ENCODE measurements at places on chromosomes 16 and 17. TPM values are rescaled to one million over a fixed set of nuclear protein-coding genes. Genes with fewer than 3 reads are reported as not detected.

DNA sequence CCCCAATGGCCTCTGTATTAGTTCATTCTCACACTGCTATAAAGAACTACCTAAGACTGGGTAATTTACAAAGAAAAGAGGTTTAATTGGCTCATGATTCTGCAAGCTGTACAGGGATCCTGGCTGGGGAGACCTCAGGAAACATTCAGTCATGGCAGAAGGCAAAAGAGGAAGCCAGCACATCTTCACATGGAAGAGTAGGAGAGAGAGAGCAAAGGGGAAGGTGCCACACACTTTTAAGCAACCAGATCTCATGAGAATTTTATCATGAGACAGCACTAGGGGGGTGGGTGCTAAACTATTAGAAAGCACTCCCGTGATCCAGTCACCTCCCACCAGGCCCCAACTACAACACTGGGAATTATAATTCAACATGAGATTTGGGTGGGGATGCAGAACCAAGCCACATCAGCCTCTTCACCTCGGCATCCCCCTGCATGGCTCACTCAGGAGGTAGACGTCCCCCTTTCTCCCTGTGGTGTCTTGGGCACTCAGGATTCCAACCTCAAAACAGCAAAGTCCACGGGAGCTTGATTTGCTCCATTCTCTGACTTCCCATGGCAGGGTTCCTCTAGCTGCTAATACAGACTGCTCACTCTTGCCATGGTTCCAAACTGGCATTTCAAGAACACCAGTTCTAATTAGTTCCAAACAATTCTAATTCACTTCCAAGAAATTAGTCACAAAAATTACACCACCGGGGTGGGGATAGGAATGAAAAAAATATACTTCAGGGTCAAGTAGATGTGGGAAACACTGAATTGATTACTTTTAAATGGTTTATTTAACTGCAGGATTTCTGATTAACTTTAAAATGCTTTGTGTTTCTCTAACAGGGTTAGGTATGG is 203.8 kb upstream of the HSBP1 start:
- DNase-seq, result no peak

Gene BANP
- 40.8 TPM for total RNA-seq

GRCh38 chr16:61590577-61590976 is 445.7 kb downstream of the CDH8 start:
- no peak for DNase-seq

DNA sequence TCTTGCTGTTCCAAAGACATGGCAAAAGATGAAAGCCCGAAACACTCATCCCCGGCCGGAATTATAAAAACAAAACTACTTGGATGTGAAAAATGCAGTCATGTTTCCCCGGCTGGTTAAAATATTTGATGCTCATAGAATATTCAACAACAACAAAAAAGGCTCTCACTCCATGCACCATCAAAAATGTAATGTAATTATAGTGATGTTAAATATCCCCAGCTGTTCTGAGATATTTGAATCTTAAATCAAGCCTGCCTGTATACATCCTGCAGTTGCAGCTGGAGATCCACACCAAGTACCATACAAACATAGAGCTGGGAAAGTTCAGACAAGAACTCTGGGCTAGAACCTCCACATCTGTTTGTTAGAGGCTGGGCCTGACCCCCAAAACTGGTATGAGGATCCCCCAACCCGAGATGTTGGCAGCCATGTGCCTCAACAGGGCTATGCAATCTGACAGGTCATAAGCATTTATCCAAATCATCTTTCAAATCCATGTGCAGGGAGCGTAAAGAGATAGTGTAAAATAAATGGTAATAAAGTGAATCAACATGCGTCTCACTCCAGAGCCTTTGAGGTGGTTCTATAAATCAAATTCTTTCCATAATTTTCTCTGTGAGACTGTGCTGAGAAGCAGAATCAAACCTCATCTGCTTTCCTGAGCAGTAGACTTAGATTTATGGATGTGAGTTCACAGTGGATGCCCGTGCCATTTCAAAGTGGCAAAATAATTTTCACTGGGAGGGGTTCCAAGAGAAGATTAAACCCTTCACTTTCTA is 12.7 kb downstream of the ASIC2 start:
- no peak for DNase-seq

Gene FOXF1
- total RNA-seq, result 0.41 TPM

Gene QRICH2
- total RNA-seq, result 6.9 TPM

DNA sequence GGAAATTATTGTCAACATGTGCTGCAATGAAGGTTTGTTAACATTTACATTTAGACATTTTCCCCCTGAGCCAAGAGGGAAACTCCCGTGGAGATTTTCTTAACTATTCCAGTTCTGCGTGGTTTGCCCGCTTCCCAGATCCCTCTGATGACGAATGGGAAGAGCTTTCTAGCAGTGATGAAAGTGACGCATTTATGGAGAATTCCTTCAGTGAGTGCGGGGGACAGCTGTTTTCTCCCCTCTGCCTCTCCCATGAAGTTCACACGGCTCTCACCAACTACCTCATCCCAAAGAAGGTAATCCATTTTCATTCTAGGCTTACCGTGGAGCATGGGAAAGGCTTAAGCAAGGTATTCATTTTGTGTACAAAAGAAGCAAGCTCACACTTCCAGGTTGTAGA is 18.2 kb downstream of the HEATR3 start:
- no peak for DNase-seq

DNA sequence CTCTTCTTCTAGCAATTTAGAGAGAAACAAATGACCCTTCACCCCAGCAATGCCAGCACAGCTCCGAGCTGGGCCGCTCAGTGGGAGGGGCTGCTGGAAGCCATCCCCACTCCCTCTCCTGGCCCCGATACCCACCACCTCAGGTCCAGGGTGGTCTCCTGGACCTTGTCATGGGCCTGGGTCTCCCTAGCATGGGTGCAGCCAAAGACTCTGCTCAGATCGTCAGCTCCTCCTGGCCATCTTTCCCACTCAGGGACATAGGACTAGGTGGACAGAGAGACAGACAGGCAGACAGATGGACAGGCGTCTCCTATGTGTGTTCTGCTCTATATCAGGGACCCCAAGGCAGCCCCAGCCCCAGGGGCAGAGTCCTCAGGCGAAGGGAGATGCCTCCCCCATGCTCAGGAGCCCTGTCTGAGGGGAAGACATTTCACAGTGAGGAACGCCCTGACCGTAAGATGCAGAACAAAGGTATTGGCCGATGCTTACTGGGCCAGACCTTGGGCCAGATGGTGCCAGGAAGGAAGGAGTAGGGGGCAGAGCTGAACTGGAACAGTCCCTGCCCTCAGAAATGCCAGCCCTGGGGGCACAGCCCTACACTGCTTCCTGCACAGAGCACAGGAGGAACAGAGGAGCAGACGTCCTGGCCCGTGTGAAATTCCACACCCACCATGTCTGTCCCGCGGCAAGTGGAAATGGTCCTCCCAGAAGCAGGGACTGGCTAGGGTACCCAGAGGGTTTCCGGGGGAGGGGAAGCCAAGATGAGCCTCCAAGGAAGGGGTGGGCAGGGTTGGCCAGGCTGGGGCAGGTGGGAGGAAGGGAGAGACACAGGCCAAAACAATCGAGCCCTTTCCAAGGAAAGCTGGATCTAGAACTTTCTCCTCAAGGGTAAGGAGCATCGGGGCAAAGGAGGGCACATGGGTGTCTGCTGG is 13.0 kb downstream of the PITPNM3 start:
- no peak for DNase-seq

GRCh38 chr17:44990994-44991393 is 22.9 kb upstream of the C1QL1 start:
- DNase-seq, result no peak

- no peak for DNase-seq
Measured at GRCh38 chr17:28973425-28973824, 22.1 kb upstream of the PHF12 start.

Gene KCNG4
- not detected for total RNA-seq

Gene TBX6
- 0.41 TPM for total RNA-seq

- no peak for DNase-seq
Measured at GRCh38 chr17:39151943-39152818, 744 bp upstream of the PLXDC1 start.

- no peak for DNase-seq
Measured at GRCh38 chr16:74079232-74079586, 217.4 kb upstream of the PSMD7 start.

DNA sequence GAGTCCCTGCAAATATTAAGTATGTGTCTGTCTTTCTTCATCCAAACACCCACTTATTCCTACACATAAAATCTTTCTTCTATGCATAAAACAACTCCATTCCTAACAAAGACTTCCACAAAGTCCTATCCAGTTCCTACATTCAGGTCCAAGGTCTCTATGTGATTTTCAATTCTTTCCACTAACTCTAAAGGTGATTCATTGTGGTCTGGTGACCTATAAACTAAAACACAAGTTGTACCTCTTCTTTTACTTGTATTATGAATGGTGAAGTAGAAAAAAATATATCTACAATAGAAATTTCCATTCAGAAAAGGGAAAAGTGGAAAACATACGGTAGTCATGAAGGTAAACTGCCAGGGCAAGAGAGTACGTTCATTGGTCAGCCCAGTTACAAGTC is 56.6 kb downstream of the USP32 start:
- no peak for DNase-seq

DNA sequence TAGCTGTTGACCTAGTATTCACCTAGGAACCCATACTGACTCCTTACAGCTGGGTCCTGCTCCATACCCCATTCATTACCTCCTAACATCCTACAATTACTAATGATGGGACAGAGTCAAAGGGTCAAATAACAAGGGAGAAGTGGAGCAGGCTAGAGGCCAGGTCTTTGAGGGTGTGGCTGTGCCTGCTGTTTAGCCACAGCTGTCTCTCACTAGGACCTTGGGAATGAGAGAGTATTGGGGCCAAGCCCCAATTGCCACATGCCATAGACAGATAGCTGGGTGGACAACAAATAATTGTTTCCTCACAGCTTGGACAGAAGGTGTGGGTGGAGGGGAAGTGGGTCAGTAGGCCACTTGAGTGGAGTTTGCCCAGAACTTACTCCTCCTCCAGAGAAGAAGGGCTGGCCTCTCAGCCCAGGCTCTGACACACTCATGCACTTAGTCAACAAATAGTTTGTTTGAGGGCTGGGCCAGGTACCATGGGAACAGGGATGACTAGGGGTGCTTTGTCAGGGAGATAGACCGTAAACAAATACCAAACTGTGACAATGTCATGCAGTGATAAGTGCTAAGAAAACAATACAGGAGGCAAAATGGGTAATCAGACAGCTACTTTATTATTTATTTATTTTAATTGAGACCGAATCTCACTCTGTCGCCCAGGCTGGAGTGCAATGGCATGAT is 10.2 kb upstream of the CENPT start:
- peak; percentile 44 for DNase-seq

Gene AFMID
- total RNA-seq, result 33.4 TPM

Gene CCDC200
- total RNA-seq, result not detected

Gene UBFD1
- 53.0 TPM for total RNA-seq

DNA sequence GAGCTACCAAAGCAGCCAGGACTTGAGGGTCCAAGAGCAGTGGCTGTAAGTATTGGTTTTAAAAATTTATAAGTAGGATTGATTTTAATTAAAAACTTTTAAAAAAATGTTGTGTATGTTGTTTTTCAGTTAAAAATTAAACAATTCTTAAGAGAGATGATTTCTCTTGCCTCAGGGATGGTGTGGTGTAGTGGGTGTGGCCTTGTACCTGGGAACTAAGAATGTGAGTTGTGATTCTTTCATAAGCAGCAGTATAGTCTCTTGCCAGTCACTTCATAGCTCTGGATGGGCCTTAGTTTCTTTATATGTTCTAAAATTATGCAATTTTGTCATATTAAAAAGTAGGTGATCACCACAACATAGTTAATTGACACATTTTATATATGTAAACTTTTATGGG is 99.5 kb downstream of the FTO start:
- no peak for DNase-seq

DNA sequence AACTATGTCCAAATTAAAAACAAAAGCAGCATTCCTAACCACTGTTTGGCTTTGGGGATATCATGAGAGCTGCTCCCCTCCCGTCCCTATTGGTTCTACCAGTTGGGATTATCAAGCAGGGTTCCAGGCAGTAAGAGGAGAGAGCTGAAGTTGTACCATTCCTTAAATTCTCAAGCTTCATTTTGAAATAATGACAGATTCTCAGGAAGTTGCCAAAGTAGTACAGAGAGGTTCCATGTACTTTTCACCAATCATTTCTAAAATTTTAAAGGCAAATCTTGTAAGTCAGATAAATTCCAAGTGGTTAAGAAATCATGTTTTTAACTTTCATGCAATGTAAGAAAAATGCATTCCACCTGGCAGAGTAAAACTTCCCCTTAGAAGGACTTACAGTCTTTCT is 36.9 kb downstream of the TEX2 start:
- no peak for DNase-seq

GRCh38 chr17:82687375-82687861 is 11.1 kb downstream of the RAB40B start:
- no peak for DNase-seq

DNA sequence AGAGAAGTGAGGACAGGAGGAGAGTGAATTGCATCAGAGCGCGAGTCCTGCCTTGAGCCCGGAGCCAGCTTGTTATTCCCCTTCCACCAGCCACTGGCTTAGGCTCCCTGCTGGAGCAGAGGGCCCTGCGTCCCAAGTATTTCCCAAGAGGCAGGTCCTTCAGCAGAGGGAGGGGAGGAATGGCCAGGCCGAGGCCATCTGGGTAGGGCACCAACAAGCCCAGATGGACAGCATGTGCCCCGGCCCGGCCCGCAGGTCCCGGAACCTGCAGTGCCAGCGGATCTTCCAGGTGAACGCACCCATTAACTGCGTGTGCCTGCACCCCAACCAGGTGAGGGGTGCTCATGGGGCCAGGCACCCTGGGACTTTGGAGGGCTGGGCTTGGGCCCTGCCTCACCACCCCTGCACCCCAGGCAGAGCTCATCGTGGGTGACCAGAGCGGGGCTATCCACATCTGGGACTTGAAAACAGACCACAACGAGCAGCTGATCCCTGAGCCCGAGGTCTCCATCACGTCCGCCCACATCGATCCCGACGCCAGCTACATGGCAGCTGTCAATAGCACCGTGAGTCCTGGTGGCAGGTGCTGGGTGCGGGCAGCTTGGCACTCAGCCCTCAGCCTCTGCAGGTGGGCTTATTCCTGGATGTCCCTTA is 1.7 kb downstream of the MLST8 start:
- no peak for DNase-seq

DNA sequence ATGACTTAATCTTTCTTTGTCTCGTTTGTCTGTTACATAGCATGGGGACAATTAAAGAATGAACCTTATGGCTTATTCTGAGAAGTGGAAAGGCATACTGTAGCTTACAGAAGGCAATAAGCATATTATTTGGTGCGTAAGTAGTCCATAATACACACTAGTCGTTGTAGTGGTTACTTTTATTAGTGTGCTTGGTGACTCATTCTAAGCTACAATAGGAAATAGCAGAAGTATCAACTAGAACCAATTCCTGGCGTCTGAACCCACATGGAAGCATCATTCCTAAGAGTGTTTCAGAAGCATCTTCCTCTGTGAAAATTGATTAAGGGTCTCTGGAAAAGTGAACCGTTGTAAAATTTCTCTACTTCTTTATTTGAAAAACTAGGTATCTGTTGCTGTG is 777.8 kb upstream of the EEF2KMT start:
- no peak for DNase-seq

DNA sequence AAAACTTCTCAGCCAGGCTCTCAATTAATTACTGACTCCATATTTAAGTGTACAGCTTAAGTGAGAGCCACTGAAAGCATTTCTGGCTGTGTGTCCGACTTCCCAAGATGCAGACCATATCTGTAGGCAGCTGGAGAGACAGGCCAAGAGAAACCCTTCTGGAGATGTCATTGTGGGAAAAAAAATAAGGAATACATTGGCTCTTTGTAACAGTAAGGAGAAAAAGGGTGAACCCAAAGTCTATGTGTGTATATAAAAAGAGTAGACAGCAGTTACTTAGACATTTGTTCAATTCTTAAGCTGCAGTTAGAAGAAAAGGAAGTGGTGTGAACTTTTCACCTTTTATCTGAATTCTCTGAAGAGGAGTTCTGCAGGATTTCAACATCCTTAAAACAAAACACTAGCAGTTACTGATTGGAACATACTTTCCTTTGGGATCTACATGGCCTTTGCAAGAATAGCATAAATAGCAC is 21.7 kb downstream of the FAM117A start:
- DNase-seq, result no peak
